ENCODE measurements at places on chromosomes 1 and 21.

GRCh38 chr1:105072850-105073249, 1323.2 kb downstream of the AMY1C start:
- DNase-seq = no peak

DNA sequence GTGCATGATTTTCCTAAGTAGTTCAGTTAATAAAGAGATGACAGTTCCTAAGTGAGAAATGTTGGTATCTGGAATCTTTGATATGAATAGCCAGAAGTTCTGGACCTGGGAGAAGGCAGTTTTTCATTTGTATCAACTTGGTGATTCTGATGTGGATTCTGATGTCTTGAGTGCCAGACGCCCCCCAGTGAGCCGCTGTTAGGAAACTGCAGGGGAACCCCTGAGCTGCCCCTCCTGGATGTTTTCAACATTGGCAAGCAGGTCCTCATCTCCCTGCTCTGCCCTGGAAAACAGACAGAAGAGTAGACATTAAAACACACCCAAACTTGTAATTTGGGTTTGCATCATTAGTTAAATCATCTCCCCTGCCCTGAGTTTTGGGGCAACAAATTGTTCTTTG, 7.4 kb downstream of the ETS2 start:
- no peak for DNase-seq

DNA sequence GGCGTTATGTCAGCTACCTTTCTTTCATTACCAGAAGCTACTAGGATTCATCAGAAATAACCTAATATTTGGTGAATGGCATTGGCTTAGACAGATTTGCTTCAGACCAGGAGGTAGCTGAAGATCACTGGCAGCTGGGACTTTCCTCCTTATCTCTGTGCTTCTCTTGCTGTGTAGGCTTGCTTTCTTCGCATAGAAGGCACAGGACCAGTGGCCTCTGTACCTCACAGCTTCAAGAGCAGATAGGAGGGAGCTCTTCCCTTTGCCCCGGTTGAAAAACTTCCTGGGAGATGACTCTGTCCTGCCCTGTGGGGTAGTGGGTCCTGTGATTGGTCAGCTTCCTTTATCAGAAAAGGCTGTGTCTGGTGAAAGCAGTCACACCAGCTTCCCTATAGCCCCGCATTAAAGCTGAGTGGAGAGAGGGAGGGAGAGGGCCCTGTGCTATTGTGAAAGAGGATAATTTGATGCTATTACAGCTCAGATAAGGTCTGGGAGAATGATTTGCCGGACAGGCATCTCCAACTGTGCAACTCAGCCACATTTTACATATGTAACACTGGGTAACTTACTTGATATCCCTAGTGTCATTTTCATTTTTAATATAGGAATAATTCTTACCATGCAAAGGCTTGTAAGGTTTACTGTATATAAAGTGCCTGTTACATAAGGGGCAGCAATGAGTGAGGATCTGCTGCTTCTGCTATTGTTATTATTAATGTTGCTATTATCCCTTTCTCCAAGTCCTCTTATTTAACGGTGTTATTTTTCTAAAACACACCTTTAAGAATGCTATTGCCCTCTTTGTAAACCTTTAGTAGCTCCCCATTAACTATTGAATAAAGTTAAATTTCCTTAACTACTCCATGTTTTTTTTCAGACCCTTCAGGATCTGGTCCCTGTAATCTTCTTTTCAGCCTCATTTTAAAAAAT, 31.6 kb downstream of the OSBPL9 start:
- no peak for DNase-seq

- no peak for DNase-seq
Observed at GRCh38 chr1:45146833-45147232, 59.6 kb downstream of the ZSWIM5 start.

- DNase-seq = no peak
Observed at GRCh38 chr1:207172321-207172720, 68.3 kb downstream of the C4BPA start.

DNA sequence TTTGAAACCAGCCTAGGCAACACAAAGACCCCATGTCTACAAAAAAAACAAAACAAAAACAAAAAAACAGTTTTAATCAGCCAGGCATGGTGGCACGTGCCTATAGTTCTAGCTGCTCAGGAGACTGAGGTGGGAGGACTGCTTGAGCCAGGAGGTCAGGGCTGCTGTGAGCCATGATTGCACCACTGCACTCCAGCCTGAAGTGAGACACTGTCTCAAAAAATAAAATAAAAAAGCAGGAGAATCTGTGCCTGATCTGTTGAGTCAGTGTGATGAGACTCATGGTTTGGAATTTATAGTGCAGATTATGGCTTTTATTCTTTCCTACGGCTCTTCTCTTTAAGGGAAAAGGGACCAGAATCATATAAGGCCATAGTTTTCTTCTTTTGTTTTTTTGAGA, 16.5 kb downstream of the TRIT1 start:
- DNase-seq = no peak

DNA sequence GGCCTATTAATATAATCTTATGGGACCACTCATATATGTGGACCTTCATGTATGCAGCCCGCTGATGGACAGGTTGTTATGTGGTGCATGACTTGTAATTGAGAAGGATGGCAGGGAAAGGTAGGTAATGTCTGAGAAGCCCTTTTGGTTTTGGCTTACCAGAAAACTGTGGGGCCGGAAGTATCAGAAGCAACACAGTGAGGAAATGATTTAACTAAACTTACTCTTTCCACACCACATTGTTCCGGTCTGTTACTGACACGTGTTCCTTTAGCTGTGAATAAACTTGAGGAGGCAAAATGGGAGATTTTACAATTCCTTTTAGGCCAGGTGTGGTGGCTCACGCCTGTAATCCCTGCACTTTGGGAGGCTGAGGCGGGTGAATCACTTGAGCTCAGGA, 32.4 kb downstream of the KIF1B start:
- no peak for DNase-seq

GRCh38 chr1:36948147-36948546, 86.2 kb downstream of the GRIK3 start:
- DNase-seq = no peak

GRCh38 chr1:44222397-44223186, 9.3 kb downstream of the DMAP1 start:
- DNase-seq = no peak

DNA sequence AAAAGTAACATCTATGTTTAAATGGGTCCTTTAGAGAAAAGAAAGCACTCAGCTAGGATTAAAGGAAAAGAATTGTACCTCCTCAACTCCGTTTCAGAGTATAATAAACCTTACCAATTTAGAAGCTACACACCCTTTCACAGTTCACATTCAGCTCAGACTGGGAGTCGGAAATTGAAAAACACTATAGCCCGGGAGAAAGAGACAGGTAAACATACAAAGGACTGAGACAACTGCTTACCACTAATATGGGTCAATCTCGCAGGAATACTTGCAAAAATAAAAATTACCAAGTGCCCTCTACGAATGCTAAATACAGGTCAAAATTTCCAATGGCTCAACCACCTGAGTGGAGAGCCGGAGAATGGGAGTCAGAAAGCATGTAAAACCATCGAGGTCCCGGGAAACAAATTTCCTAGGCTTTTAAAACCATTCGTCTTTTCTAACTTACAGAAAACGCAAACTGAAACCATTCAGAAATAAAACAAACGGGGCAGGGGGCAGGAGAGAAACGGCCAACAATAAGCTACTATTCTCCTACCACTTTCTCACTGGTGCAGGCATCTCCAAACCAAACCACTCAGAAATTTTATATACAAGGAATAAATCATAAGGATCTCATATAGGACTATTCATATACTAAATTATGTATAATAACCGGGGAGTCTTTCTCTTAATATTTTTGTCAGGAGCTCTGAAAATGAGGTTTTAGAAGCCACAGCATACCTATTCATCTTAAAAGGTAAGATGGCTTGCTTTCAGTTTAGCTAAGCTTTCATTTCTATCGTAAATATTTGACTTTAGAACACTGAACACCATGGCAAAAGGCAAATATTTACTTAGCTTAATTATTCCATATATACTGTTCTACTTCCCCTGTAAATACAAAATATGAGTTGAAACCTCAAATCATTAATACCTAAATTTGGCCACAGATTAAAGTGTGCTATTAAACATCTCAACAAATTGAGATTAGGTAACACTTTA, 136.5 kb downstream of the RERE start:
- no peak for DNase-seq

DNA sequence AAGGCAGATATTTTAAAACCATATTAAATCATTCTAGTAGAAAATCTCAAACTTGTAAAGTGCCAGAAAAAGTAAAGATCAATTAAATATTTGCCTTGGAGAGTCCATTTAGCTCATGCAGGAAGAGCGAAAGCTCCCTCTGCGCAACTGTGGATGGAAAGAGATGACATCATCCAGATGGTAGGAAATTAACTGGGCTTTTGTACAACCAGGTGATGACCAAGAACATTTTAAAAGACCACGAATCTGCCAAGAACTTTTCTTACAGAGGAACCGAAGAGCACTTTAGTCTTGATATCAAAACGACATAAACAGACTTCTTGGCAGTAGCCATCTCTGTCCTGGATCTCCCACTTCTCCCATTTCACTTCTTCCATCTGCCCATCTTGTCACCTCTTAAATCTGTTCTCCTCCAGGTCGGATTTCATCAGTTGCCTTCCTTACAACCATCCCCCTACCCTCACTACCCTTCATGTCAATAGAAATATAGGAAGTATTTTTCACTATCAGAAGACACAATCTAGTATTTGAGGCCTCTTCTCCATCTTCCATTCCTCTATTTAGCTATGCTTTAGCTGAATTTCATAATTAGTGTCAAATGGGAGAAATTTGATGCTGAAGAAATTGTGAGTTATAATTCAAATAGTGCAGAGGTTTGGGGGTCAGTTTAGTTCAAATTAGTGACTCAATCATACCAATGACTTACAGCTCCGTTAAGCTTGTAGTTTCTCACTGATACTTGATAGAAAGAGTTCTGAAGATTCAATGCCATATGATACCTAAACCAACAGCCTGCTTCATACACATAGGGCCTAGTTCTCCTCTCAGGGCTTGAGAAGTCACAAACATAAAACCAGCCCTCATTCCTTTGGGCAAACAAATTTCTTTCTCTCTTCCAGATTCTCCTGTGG, 22.0 kb upstream of the DNASE2B start:
- DNase-seq = no peak

- no peak for DNase-seq
Observed at GRCh38 chr1:215523128-215523861, 43.8 kb upstream of the KCTD3 start.

DNA sequence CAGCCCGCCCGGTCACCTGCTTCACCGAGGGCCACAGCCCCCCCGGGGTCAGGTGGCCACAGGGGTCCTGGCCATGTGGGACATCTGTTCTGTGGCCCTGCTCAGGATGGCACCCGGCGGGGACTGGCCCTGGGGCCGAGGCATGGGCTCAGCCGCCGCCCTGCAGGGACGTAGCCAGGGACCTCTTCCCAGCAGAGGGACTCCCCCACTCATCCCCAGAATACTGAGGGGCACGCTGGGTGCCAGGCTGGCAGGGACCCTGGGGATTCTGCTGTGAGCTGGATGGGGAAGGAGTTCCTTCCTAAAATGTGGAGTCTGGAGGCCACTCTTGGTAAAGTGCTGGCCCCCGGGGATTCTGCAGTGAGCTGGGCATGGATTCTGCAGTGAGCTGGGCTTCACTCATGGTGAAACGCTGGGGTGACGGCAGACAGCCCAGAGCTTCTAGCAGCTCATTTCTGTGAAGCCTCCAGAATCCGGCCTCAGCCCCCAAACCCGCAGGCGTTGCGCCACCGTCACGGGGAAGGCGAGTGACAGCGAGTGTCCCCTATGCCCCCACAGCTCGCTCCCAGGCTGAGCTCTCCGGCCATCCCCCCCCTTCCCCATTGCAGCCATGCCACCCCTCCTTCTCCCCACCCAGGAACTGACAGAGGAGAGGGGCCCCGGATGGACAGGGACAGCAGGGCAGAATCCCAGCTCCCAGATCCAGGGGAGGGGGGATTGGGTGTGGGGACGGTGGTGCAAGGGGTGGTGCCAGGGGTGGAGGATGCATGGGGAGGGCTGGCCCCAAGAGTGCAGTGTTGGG, 1.4 kb downstream of the ITGB2 start:
- DNase-seq = no peak

DNA sequence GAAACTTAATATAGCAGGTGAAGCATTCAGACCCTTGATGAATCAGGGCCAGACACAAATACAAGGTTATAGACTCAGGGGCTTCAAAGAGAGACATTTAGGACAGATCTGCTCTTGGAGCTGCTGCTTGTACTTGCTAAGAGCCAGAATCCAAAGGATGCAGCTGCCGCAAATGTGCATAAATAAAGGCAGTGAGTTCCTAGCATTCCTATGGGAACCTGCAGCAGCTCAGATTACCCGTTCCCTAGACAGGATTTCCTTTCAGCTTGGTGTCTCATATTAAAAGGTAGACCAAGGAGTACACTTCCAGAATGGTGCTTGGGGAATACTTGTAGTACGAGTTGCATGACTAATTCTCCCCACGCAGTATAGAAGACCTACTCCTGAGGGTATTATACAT, 9.7 kb upstream of the LRRC53 start:
- DNase-seq = no peak

DNA sequence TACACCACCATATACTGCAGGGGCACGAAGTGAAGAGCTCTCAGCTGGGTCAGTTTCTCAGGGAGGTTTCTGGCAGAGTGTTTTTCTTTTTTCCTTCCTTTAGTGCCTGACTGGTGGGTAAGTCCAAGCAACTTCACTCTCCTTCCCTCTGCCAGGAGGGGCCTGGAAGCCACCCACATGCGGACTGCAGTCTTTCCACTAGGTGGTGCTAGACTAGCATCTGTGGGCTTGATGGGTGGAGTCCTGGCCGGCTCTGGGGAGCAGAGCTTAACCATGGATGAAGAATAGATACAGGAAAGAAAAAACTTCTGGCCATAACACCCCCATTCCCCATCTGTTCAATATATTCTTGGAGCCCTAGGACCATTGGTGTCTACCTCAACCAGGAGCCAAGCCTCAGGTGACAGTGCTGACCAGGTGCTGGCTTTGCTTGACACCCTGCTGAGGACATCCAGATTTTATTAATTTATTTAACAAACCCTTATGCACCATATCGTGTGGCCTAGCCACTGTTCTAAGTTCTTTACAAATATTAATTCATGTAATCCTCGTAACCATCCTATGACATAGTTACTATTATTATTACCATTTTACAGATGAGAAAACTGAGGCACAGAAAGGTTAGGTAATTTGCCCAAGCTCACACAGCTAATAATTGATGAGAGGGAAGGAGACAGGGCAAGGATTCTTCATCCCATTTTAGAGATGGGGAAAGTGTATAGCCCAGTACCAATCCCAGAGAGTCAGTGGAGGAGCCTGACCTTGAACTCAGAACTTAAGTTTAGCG, 126.7 kb upstream of the CSF3R start:
- DNase-seq = peak; percentile 6

- no peak for DNase-seq
Observed at GRCh38 chr21:43893536-43894205, 28.6 kb downstream of the AGPAT3 start.

GRCh38 chr21:34845521-34846451, 177.0 kb downstream of the CLIC6 start:
- no peak for DNase-seq

- DNase-seq = no peak
Observed at GRCh38 chr1:176579087-176579486, 116.1 kb downstream of the PAPPA2 start.

- no peak for DNase-seq
Observed at GRCh38 chr1:228340686-228341449, 65.8 kb downstream of the TRIM11 start.

All from stimulated activated CD4-positive, alpha-beta T cell treated with anti-CD3 and anti-CD28 coated beads, TNF-alpha, amount 100 ng/mL, for 24 hours (primary cell).